ENCODE measurements at places on chromosomes 4 and X. TPM values are rescaled to one million over a fixed set of nuclear protein-coding genes. Genes with fewer than 3 reads are reported as not detected.

RNF175 gene
- total RNA-seq: 1.1 TPM

SPANXN3 gene
- total RNA-seq: not detected

ABCB7 gene
- 25.2 TPM for total RNA-seq

DDX53 gene
- not detected for total RNA-seq
